Myocyte (in vitro differentiated cells): ENCODE measurements at places on chromosomes 13 and 19.

DNA sequence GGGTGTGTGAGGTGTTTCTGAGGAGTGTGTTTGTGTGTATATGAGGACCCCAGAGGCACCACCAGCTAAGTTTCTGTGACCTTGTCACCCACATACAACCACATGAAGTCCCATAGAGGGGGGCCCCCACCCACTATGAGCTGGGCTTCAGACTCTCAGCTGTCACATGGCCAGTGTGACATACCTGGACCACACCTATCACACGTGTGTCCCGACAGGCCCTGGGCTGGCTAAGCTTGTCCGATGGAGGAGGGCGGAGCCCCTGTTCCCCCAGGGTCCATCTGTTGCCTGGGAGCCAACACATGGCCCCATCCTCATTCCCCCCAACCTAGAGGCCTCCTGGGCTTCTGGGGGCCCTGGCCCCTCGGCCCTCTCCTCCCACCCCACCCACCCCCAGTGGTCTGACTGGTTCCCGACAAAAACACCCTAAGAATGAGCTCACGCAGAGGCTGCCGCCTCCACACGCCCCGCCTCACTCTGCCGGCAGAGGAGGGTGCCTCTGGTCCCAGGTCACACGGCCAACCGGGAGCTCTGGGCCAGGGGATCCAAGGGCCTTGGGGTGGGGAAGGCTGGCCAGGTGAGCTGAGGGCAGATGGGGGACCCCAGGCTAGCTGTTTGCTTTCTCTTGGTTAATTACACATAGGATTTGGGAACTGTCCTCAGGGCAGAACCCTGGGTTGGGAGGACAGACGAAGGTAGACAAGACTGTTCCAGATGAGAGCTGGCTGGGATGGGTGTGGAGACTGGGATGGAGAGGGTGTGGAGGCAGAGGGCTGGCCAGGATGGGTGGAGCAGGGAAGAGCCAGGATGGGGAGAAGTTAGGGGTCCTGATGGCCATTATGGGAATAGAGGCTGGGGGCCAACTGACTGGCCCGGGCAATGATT, 4.3 kb downstream of the KLC3 start:
- no peak for DNase-seq

DNA sequence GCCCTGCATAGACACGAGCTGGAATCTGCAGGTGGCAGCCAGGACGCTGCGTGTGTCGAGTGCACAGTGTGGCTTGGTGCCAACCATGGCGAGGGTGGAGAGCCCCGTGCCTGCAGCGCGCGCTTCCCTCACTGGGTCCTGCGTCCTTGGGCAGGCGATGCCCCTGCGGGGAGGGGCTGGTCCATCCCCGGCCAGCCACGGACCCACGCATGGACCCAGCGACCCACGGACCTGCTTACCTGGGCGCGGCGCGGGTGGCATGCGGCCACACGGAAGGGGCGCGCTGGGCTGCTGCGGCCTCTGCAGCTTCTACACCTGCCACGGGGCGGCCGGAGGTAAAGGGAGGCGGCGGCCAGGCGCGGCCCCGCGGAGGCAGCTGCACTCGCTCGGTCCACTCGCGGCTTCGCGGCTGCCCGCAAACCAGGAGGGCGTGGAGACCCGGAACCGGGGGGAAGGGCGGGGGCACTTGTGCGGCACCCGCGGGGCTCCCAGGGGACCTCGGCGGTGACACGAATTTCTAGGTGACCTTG, 569 bp upstream of the MCF2L start:
- peak; percentile 43 for DNase-seq

DNA sequence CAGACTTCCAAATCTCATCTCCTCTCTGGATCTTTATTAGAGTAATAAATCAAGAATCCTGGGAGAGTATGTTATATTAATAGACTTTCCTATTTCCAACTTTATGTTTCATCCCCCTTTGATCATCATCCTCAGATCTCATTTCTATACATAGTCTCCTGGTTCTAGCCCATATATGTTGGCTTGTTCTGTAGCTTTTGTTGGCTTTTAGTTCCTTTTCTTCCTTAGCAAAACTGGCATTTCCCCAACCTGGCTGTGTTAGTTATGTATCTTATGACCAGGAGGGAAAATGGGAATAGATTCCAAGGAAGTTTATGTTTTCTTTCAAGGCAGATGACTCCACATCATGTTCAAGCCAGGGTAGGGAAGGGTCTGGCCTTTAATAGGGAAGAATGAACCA, 2464.5 kb downstream of the PCDH9 start:
- no peak for DNase-seq

DNA sequence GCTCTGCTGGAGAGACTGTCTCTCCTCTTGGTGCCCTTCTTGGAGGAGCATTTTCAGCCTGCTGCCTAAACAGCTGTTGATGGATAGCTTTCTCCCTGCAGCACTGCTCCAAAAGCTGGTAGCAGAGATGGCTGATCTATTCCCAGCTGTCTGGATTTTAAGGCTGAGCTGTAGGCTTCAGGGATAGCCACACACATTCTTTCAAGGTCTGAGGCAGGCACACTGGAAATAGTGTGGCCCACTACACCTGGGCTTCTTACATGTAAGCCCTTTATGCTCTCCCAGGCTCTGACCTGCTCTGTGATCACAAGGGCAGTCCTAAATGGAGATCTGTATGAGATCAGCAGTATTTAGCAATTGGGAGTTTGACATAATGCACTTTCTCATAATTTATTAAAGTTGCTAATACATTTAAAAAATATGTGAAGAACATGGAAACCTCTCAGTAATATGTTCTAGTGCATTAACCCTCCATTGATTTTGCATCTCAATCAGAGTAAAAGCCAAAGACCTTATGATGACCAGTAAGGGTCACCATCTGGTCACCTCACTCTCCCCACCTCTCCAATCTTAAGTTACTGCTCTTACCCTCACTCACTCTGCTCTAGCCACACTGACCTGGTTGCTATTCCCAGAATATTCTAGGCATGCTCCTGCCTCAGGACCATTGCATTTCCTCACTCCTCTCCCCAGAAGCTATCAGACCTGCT, 91.6 kb downstream of the MBNL2 start:
- peak; percentile 81 for DNase-seq

GRCh38 chr19:30651066-30651465, 278.9 kb downstream of the ZNF536 start:
- no peak for DNase-seq

GRCh38 chr19:48113190-48113917, 2.7 kb upstream of the PLA2G4C start:
- DNase-seq, result no peak

- DNase-seq, result no peak
These were observed 21.9 kb downstream of the NAXD start for GRCh38 chr13:110637275-110637674.

DNA sequence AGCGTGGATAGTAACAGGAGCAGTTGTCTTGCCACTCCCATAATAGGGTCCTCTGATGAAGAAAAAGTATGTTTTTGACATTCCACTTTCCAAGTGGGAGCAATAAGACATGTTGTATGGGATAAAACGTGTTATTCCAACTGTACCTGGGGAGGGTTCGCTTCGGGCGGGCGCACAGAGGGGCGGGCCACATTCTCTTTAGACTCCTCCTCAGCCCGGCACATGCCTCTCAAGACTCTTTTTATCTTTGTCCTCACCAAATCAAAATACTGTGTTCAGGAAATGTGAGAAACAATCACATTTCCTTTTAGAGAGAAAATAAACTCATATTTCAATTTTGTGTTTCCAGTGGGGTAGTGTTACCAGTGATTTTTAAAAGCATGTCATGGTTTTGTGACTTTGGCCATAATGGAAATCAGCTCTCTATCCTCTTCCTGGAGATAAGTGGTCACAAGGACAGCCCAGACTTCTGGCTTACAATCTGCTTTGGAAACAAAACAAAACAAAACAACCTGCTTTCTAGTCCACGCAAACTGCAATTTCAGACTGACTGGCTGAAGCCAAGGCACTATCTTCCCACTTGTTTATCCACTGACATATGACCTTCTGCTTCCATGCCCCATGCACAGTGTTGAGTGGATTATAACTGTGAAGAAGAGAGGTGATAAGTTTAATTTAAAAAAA, 276.1 kb downstream of the NALCN start:
- DNase-seq, result no peak

DNA sequence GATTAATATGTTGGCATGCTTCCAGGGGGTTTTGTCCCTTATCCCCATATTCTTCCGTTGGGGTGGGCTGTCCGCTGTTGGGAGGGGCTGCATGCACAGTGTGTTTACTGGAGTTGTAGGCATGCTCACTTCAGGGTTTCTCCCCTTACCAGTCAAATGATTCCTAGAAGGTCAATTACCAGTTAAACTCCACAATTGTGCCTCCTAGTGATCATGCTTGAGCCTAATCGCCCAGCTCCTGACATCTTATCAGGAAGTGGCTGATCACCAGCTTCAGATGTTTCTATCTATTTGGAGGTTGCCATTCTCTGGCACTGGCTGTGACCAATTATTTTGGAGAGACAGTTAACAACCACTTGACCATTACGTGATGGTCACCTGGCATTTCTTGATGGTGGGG, 1090.0 kb downstream of the SLITRK5 start:
- no peak for DNase-seq

DNA sequence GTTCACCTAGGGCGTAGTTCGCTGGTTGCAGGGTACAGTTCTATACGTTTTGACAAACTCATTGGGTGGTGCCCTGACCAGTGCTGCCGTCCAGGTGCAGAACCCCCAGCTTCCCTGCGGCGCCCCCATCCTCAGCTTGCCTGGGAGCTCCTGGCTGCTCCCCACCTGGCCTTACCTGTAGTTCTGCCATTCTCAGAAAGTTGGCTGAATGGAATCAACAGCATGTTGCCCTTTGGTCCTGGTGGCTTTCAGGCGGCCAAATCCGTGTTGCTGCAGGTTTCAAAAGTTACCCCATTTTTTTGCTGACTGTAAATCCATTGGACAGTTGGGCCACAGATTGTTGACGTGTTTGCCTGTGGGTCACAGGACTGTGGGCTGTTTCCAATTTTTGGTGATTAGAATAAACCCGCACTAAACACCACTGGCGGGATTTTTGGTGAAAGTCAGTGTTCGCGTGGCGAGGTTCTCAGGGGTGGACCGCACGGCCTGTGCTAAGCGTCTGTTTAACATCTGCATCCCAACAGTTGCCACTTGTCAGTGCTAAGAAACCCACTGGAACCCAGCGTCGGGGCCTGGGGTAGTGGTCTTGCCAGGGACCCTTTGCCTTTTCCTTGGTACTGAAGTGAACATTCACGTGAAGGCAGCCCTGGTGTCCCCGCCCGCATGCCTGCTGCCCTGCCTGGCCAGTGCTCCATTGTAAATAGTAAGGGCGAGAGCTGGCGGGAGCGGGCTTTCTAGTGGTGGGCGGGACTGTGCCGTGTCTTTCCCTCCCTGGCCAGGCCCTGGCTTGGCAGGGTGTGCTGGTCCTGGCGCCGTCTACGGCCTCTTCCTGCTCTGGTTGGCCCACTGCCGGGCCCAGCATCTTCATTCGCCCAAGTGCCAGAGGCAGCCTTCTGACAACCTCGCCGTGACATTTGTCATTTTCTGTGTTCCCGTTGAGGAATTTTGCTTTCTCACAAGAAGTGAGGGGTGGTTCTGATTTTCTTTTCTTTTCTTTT, 3.3 kb downstream of the DOT1L start:
- DNase-seq, result peak; percentile 48

GRCh38 chr13:112212533-112212932, 145.6 kb downstream of the SOX1 start:
- no peak for DNase-seq

DNA sequence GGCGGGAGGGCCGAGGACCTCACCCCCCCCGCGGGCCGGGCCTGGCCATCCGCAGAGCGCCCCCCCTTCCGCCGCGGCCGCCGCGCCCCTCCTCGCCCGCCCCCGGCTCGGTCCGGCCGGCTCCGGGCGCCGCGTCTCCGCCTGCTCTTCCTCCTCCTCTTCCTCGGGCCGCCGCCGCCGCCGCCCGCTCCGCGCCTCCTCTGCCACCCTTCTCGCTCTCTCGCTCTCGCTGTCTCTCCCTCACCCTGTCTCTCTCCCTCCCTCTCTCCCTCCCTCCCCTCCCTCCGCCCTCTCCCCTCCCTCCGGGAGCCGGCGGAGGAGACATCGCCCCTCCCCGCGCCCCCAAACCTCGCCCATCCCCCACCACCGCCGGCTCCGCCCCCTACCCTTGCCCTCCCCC, at the start of gene SHANK1:
Gene SHANK1, minus strand, starts transcription at position 237 of the 400 bp plus-strand sequence. CDS start 2,883 bp downstream, outside the sequence.
- peak; percentile 35 for DNase-seq

GRCh38 chr19:19109601-19110000, 28.7 kb downstream of the TMEM161A start:
- peak; percentile 41 for DNase-seq
